ENCODE measurements at places on chromosomes 4 and X. TPM values are rescaled to one million over a fixed set of nuclear protein-coding genes. Genes with fewer than 3 reads are reported as not detected.

- no peak overlapping the region for H3K4me3 ChIP-seq
- no peaks in the 10 kb centered on the region for H3K4me1 ChIP-seq
- H3K27ac ChIP-seq, result no peak overlapping the region
- DNase-seq, result peak; percentile 12
- no peaks in the 10 kb centered on the region for H3K36me3 ChIP-seq
Observed at GRCh38 chrX:15761564-15762191, 23.6 kb downstream of the CA5B start.

FAM47A gene
- not detected for total RNA-seq

SPANXA1 gene
- not detected for total RNA-seq

EPHA5 gene
- total RNA-seq, result 0.22 TPM

DCK gene
- 15.2 TPM for total RNA-seq

DNA sequence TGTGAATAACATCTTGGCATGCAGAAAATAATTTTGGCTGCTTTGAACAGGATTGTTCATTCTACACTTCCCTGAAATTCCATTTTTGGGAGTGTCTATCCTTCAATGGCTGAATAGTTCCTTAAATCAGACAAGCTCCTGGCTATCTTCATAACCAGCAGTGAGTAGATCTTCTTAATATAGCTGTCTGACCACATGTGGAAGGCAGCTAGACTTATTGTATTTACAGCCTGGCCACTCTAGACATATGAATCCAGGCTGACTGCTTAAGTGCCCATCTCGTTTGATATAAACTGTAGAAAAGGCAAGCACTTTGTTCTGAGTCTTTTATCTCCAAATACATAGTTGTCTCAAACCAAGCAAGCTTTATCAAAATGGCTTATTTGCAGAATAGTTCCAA, 40.0 kb downstream of the PWWP3B start:
- H3K4me1 ChIP-seq, result no peaks in the 10 kb centered on the region
- H3K36me3 ChIP-seq, result no peaks in the 10 kb centered on the region
- no peak overlapping the region for H3K27ac ChIP-seq
- no peak overlapping the region for H3K4me3 ChIP-seq
- no peak for DNase-seq
- no peaks in the 10 kb centered on the region for H3K27me3 ChIP-seq

Data from kidney (tissue), 22 donors.